AG20443 (cell line): ENCODE measurements at places on chromosomes 2 and 18.
A peak's percentile ranks its signal among the peaks of the same experiment; 100 is the strongest.

DNA sequence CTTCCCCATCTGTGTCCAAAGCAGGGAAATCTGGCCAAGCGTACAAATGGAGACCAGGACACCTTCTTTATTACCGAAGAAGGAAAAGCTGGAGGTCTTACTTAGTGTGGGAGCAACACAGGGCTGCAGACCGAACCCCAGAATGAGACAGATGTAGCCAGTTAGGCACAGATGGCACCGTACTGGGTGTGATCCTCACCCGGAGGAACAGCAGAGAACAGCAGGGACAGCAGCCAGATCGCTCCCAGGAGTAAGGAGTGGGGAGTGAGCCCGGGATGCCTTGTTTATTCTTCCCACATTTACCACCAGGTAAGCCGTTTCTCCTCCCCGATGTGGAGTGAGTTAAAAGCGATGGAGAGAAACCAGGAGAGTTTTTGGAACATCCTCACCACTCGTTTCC is 150.7 kb upstream of the SPRED2 start:
- no peak for DNase-seq

GRCh38 chr2:14567561-14567960 is 65.0 kb upstream of the LRATD1 start:
- no peak for DNase-seq

DNA sequence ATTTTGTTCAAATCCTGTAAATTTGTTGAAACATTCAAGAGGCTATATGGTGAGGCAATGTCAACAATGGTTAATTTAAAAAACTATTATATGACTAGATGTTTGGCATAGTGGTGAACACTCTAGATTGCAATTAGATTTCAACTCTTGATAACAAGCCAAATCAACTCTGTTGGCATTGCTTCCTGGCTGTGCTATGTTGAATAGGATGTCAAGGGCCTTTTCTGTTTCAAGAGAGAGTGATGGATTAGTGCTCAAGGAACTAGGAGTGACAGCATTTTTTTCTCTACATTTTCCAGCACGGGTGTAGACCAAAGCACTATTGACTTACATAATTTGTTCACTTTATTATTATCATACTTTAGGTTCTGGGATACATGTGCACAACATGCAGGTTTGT is 172.4 kb upstream of the KCNH7 start:
- no peak for DNase-seq

DNA sequence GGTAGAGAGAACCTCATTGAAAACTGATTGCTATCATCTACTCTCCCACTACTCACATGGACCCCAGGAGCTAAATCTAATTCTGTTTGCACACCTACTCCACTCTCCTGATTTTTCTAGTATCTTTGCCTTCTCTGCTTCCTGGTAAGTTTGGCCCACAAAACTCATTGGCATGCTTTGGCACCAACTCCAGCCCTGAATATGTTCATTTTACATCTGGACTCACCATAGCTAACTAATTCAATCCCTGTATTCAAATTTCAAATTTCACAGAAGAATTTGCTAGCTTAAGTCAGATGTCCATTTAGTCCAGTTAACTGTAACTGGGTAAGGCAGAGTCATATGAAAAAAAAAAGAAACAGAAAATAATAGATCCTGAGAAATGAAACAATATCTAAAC is 442.1 kb downstream of the SUCLG1 start:
- no peak for DNase-seq

- no peak for DNase-seq
Observed at GRCh38 chr2:74201196-74201595, 2.8 kb downstream of the MTHFD2 start.

- DNase-seq = no peak
Observed at GRCh38 chr2:135162377-135162776, 110.3 kb downstream of the RAB3GAP1 start.

GRCh38 chr18:7370802-7371201 is 139.9 kb downstream of the LRRC30 start:
- DNase-seq = no peak

GRCh38 chr2:190093793-190094192 is 31.3 kb upstream of the MSTN start:
- no peak for DNase-seq

DNA sequence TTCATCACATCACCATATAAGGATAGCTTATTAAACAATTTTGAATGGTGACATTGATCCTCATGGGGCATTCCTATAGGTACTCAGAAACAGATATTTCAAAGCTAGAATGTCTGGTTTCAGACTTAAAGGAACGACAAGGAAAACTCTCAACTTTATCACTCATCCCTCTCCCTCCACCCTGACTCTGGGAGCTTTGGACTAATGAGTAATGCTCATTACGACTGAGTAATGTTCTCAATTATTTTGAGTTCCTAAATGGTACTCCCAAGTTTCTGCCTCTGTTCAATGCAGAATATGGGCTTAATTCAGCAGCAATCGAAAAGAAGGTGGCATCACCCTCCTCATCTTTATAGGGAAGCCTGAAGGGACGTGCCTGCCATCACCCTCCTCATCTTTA is 43.4 kb downstream of the RFX8 start:
- DNase-seq = peak; percentile 33

GRCh38 chr2:175309799-175310198 is 128.3 kb upstream of the ATP5MC3 start:
- peak; percentile 62 for DNase-seq

- no peak for DNase-seq
Observed at GRCh38 chr2:17363846-17364245, 154.4 kb downstream of the RAD51AP2 start.

DNA sequence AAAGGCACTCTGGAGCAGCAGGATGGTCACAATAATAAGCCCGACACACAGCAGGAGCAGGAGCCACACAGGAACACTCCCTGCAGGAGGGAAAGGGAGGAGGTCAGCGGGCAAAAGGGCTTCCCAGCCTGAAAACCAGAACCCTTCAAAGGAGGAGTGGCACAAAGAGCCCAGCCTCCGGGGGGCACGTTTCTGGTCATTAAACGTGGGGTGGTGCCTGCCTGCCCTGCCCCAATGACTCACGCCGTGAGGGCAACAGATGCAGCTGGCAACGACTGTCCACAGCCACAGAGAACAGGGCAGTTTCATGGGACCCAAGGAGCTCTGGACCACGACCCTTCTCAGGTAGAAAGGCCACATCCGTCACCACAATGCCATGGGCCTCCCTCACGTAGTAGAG is 3.0 kb downstream of the PREB start:
- no peak for DNase-seq

GRCh38 chr2:191382801-191383200 is 137.6 kb downstream of the MYO1B start:
- DNase-seq = no peak

GRCh38 chr2:147374423-147374811 is 470.4 kb upstream of the ACVR2A start:
- DNase-seq = peak; percentile 55

- peak; percentile 42 for DNase-seq
Observed at GRCh38 chr2:235827585-235827992, 333.7 kb downstream of the AGAP1 start.

DNA sequence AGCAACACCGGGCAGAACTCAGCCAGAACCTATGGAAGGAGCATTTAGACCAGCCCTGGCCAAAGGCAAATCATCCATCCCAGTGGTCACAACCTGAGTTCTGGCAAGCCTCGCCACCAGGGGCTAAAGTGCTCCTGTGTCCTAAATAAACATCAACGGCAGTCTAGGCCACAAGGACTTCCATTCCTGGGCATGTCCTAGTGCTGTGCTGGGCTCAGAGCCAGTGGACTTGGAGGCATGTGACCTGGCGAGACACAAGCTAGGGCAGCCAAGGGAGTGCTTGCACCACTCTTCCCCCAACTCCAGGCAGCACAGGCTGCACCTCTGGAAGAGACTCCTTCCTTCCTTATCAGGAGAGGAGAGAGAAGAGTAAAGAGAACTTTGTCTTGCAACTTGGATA is 69.0 kb downstream of the ST6GAL2 start:
- DNase-seq = no peak

DNA sequence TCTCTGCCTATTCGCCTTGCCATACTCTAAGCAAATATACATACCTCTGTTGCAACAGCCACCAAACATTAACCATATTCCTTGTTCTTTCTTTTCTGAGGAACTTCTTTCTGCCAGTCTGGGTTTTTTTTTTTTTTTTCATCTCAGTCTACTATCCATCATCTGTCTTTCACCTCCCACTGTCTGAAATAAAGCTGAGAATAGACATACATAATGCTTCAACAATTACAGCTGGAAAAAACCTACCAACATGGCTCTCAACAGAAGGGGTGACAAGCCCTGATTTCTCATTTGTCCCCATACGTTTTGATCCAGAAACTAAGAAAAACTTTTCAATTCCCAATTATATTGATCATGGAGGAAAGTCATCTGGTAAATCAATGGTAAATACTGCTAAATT is 728.8 kb upstream of the POU3F3 start:
- no peak for DNase-seq

DNA sequence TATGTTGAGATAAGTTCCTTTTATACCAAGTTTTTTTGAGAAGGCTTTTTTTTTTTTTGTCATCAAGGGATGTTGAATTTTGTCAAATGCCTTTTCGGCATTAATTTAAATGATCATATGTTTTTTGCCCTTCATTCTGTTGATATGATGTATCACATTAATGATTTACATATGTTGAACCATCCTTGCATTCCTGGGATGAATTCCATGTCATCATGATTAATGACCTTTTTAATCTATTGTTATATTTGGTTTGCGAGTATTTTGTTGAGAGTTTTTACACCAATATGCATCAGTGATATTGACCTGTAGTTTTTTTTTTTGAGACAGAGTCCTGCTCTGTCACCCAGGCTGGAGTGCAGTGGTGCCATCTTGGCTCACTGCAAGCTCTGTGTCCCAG is 585.7 kb upstream of the FANCL start:
- DNase-seq = no peak

DNA sequence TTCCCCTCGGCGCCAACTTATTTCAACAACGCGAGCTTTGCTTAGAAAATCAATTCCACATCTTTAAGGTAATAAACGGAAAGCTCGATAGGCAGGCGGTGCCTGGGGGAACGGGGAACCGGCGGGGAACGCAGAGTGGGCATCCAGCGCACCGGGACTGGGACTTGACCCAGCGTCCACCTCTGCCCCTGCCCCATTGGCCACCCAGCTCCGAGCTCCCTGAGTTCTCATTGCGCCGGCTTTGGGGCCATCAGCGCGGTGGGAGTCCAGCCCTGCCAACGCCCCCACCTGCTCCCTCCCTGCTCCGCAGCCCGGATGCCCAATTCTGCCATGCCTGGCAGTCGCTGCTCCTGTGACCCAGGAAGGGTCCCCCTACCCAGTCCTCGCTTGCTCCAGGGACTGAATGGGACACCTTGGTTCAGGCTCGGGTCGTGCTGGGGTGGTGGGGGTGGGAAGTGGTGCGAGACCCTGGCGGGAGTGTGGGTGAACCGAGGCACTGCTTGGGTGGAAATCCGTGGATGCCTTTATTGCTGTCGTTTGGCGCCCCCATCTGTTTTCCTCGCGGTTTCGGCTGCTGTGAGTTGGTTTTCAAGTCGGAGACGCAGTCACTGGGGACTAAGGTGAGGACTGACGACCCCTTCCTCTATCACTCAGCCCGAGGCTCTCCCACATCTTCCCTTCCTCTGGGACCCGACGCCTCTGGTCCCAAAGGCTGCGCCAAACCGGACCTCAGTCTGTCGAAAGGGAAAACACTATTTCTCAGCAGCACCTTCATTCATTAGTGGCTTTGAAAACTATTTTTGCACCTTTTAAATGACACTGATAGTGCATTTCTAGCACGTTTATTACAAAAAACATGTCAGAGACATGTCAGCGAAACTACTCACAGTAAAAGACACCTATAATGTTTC is 2.4 kb upstream of the EVX2 start:
- DNase-seq = peak; percentile 56

DNA sequence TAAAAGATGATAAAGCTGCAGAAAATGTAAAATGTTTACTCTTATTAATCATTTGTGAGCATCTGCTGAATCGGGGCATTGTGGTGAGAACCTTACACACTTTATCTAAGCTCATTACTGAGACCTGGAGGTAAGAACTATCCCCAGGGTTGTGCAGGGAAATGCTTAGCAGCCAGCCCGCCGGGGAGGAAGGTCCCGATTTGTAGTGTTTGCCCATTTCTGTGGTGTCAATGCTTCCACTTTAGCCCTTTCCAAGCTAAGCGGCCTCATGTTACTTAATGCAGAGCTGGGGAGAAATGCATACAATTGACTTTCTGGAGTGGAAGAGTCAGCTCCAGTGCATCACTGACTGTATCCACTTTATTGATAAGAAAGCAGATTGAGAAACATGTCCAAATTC is 20.8 kb upstream of the KCNK3 start:
- no peak for DNase-seq

- peak; percentile 75 for DNase-seq
Observed at GRCh38 chr2:109663721-109664120, 49.6 kb downstream of the SOWAHC start.

DNA sequence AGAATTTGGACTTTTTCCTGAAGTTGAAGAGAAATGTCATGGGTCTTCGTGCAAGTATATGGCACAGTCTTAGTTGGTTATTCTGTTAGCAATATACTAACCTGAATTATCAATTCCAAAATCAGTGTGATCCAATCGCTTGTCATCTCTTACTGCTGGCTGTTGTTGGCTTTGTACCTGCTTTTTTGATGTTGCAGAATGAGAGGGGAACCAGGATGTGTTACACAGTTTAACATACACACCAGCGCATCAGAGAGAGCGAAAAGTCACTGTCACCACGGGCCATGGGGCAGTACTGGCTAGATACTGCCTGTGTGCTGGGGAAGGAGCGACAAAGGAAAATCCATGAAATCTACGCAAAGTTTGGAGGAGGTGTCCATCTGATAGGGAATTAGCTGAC is 59.3 kb upstream of the SPP2 start:
- DNase-seq = no peak

- no peak for DNase-seq
Observed at GRCh38 chr18:36149514-36150289, 20.0 kb downstream of the ELP2 start.

DNA sequence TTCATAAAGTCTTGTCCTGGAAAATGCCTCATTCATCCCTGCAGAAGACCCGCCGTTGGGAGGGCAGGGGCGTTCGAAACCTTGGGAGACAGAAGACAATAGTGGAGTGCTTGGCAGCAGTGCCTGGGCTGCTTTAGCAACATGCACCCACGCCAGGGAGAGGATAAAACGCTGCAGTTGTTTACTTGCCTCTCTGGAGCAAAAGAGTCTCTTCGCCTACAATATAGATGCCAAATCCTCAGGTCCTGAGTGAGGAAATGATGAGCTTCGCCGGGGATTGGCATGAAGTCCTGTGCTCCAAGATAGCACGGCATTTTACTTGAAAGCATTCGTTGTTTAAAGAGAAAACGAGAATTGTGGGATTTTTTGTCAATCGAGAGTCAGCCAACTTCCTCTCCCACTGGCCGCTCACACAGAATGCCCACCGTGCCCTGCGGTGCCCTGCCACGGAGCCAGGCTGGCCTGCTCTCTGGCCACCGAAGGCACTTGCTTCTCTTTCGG is 152.5 kb upstream of the POU3F3 start:
- no peak for DNase-seq

GRCh38 chr18:50045126-50045525 is 149.8 kb downstream of the MYO5B start:
- DNase-seq = no peak
